ENCODE measurements at places on chromosomes 12 and 14.

DNA sequence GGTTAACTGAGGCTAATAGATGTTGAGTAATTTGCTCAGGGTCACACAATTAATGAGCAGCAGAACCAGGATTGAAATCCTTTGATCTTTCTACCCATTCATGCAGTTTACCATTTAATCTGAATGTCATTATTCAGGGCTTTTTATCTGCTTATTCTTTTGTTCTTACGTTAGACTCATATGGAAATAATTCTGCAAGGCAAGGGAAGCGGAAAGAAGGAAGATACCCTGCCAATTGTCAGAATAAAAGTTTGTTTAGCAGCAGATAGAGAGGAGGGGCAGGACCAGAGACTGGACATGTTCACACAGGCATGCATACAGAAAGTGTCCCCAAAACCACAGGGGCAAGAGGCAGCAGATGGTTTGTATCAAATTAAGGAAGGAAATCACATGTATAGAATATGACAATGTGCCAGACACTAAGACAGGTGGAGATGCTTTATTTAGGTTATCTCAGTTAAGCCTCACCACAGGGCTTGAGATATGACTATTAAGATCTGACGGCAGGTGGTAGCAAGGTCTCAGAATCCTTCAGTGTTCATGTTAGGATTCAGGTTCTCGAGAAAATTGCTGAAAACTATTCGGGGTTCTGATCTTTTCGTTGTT, 29.8 kb downstream of the BRMS1L start:
- DNase-seq: no peak

- DNase-seq: no peak
Measured at GRCh38 chr14:31965071-31965734, 111.9 kb upstream of the ARHGAP5 start.

DNA sequence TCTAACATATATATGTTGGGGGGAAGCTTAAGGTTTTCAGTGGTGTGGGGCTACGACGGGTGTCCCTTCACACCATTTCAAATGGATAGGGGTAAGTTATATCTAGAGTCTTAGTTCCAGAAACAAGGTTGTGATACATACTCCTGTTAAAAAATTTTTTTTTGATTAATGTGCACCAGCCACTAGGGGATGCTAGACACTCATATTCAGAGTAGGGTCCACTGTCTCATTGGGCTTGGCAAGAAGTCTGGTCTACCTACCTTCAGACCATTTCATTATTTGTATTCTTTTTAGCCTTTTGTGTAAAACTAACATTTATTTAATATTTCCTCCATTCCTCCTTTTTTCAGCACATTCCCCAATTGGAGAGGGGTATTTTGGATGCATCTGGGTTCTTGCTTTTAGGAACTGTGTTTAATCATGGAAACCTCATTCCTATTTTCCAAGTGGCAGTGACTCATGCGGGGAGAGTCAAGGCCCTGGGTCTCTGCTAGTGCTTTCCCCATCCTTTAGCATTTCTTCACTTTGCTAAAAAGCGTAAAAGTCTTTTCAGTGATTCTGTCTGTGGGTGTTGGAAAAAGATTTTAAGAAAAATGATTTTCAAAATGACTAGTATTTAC, 33.4 kb downstream of the ANO4 start:
- no peak for DNase-seq

- no peak for DNase-seq
Measured at GRCh38 chr12:20444595-20445170, 76.3 kb downstream of the PDE3A start.

- DNase-seq: no peak
Measured at GRCh38 chr12:64532734-64533351, 77.5 kb upstream of the RASSF3 start.

DNA sequence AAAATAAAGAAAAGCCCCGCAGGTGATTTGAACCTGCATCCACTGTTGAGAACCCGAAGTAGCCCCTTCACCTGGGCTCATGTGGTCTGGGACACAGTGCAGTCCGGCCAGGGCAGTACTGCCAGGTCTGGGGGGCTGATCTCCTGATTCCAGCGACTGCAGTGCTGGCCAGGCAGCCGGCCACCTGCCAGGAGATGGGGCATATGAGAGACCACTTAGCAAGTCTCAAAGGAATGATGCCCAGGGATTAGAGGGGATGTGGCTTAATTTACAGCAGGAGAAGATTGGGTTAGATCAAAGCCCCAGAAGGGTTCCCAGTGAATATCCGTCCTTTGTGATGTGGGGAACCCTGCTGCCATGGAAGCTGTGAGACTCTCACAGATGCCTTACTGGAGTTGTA, 113.3 kb downstream of the PRMT8 start:
- DNase-seq: no peak

- DNase-seq: no peak
Measured at GRCh38 chr12:97813301-97813700, 350.7 kb downstream of the RMST start.

- no peak for DNase-seq
Measured at GRCh38 chr14:103753774-103754173, 38.2 kb downstream of the ZFYVE21 start.

DNA sequence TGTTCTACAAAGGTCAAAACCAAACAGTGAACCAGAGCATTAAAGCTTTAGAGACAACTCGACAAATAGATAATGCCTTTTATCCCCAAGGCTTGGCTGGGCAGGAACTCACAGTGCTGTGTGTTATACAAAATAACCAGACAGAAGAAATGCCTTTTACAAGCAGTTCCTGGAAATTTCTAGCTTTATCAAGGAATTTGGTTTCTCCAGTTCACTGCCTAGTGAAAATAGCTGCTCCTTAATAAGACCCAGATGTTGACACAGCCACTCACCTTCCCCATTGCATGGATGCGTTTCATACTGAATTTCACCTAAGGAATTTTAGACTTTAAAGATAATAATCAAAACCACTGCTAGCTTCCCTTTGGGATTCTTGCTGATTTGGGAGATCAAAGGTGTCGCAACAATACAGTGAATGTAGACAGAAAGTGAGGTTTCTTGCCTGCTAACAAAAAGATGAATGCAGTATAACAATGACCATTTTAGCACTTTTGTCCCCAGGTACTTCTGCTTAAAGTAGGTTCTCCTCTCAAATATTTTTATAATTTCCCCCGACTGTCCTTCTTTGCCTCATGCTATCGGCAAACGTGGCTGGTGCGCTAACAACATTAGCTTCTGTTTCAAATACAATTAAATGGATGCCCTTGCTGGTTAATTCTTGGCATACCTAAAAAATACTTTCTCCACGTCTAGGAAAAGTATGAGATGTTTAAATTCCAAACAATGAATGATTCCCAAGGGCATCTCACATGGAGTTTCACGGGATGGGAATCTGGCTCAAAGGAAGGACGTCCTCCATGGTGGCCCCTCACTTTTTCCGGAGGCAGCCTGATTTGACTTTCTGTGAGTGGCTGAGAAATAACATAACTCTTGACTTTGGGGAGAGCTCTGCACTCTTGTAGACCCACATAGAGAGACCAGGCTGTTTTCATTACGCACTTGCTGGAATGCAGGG, 162.4 kb downstream of the C12orf75 start:
- DNase-seq: no peak

DNA sequence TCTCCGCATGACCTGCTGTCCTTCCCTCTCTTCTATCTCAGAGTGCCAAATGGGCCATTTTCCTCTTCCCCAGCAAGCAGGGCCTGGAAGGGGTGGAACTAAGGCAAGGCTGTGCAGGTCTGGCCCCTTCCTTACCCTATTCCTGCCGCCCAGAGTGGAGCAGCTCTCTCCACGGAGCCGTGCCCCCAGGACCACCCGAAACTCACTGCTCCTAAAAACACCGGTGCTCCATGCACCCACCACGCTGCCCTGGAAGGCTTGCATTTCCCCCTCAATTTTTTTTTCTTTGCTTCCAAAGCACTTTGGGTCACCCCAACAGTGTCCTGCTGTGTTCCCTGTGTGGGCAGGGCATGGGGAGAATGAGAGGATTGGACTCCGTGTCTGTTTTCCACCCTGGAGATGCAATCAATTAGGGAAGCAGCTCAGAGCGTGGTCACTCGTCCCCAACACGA, 48.5 kb upstream of the MEG3 start:
- DNase-seq: no peak

DNA sequence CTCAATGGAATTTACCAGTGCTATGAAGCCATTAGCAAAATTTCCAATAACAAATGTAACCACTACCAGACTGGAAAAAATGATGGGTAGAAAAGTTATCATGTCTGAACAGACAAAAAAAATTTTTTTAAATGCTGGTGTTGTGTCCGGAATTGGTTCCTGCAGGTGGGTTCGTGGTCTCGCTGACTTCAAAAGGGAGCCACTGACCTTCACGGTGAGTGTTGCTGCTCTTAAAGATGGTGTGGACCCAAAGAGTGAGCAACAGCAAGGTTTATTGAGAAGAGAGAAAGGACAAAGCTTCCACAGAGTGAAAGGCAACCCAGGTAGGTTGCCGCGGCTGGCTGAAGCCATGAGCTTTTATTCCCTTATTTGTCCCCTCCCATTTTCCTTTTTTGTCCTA, at the start of gene TAS2R43:
TAS2R43 (minus strand) TSS at position 186 of the 400 bp plus-strand sequence; CDS start at position 102, 84 bp downstream.
- no peak for DNase-seq

- no peak for DNase-seq
Measured at GRCh38 chr14:69153873-69154270, 953 bp upstream of the DCAF5 start.

DNA sequence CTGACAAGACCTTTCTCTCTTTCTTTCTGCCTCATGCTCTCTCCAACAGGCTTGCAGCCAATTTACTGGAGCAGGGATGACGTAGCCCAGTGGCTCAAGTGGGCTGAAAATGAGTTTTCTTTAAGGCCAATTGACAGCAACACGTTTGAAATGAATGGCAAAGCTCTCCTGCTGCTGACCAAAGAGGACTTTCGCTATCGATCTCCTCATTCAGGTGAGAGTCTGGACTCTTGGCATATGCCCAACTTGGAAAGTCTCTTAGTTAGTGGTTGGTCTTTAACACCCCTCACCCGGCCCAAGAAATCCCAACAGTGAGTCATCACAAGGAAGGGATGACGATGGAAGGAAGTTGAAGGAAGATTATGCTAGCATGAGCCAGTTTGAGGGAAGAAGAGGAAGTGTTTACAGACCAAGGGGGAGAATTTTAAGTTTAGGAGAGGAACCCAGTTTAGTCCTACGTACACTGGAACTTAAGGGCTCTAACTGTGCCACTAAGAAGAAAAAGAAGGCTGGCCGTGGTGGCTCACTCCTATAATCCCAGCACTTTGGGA, 189.7 kb downstream of the ETV6 start:
- DNase-seq: no peak

DNA sequence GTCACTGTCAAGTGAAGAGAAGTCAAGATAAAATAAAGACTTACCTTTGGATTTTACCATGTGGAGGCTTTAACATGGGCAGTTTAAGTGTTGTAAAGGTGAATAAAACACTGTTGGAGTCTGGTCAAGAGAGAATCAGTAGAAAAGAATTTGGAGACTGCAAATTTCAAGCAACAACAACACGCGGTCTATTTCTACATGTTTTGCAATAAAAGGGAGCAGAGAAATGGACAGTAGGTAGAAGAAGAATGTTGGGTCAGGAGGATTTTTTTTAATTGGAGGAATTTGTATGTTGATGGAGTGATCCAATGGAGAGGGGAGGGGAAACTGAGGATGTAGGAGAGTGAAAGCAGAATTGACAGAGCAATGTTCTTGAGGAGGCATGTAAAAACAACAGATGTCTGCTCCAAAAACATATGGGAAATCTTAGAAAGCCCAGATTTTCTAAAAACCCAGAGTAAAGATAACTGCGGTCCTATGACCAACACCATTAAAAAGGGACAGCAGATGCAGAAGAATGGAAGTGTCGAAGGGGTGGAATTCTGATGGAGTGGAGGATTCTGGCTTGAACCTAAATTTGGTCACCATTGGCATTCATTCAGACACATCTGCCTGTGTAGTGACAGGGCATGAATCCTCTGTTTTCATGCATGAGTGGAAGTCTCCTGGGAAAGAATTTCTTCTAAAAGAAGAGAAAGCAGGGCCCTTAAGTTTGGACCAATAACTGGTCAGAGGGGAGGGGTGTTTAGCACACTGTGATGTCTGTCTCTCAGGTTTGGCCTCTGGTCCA, 68.0 kb upstream of the OSBPL8 start:
- DNase-seq: no peak

- DNase-seq: no peak
Measured at GRCh38 chr12:57455374-57456144, 452 bp downstream of the INHBE start.

GRCh38 chr14:80770114-80770908, 171.2 kb downstream of the CEP128 start:
- no peak for DNase-seq

- no peak for DNase-seq
Measured at GRCh38 chr12:105935106-105935505, 203.6 kb downstream of the NUAK1 start.

GRCh38 chr12:77368379-77368778, 303.0 kb upstream of the E2F7 start:
- no peak for DNase-seq

DNA sequence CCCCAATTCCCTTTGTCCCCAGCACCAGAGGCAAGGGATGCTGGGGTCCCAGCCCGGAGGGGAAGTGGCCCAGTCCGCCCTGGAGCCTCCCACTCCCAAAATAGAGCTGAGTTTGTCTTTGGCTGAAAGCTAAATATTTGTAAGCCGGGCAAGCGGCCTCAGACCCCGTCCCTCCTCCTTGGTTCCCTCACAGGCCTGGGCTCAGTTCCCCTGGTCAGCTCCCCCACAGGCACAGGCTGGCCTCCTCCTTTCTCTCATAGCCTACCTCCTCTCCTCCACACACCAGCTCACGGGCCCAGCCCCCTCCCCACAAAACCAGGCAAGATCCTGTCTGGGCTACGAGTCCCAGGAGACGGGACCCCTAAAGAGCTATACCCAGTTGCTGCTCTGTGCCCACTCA, 1.3 kb downstream of the SP7 start:
- no peak for DNase-seq

GRCh38 chr12:65540140-65540539, 261.7 kb downstream of the MSRB3 start:
- no peak for DNase-seq

GRCh38 chr12:29071099-29071498, 78.0 kb upstream of the FAR2 start:
- DNase-seq: no peak

DNA sequence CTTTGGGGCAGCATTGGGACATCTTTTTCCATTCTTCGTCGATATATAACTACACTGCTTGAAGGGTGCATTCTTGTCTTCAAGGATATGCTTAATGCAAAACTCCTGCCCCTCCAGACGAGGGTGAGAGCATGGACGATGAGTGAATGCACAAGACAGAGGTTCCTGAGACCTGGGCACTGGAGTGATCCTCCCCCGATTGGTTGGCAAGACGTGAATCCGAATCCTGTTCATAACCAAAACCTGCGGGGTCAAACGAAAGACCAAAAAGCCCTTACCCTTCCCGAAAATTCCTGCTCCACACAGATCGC, 684 bp downstream of the KANSL2 start:
- DNase-seq: no peak

GRCh38 chr14:72928872-72929271, 2.6 kb downstream of the DCAF4 start:
- no peak for DNase-seq
